ENCODE measurements at places on chromosomes 4 and X.

DNA sequence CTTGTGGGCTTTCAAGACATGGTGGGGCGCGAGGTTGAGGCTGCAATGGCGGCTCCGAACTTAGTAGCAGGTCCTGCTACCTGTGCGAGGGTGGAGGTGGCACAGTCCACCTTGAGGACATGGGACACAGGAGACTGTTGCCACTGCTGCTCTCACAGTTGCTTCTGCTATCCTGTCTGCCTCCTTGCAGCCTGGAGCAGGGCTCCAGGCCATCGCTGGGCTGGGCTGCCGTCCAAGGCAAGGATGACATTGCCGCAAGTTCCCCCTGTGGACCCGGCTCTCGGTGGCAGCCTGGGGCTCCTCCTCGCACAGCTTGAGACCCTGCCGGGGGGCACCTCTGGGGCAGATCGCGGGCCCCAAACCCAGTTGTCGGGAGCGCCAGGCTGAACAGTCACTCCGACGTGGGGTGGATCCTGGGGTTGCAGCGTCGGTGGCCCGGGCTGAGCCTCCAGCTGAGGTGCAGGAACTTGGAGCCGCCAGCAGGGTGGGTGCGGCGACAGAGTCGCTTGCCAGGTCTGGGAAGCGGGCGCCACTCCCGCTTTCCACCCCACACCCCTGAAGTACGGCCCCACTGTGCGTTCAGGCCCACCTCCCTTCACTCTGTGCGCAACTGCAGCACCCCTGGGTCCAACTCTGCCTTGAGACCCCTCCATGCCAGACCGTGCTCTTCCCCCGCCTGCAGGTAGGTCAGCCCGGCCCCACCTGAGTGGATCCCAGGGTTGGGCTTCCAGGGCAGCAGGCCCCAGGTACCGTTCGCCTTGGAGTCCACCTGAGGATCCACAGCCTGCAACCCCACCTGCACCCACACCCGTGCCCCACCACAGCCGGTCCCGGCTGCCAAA lies 192.7 kb upstream of the NUDT6 start:
- no peak for DNase-seq

GRCh38 chr4:145882604-145883003 lies 56.0 kb downstream of the ZNF827 start:
- DNase-seq, result no peak

DNA sequence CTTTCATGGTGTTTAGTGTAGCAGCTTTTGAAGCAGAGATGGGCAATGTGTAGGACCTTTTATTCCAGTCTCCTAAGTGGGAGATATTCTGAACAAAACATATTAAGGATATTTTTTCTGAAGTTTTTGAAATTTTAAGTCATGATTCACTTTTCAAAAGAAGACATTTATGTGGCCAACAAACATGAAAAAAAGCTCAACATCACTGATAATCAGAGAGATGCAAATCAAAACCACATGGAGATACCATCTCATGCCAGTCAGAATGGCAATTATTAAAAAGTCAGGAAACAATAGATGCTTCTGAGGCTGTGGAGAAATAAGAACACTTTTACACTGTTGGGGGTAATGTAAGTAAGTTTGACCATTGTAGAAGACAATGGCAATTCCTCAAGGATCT lies 76.0 kb downstream of the FAT4 start:
- DNase-seq, result no peak

GRCh38 chr4:139564502-139564901 lies 8.5 kb upstream of the SETD7 start:
- DNase-seq, result no peak

DNA sequence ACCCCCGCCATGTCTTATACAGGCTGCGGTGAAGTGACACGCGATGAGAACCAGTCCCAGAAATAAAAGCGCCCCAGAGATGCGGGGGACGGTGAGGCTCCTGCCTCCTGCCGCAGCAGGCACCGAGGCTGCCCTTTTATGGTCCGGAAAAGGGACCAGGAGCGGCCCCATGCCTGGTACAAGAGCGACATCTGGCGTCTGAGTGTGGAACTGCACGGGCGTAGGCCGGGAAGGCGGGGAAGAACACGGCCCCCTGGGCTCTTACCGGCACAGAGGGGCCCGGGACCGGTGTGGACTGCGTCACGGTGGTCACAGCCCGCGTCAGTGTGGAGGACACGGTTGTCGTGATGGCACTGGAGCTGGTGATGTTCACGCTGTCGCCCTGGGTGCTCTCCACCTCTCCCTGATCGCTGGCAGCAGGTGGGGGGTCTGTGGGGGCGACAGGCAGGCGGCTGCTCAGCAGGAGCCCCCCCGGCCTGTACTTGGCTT lies 8.9 kb upstream of the RENBP start:
- DNase-seq, result peak; percentile 46

DNA sequence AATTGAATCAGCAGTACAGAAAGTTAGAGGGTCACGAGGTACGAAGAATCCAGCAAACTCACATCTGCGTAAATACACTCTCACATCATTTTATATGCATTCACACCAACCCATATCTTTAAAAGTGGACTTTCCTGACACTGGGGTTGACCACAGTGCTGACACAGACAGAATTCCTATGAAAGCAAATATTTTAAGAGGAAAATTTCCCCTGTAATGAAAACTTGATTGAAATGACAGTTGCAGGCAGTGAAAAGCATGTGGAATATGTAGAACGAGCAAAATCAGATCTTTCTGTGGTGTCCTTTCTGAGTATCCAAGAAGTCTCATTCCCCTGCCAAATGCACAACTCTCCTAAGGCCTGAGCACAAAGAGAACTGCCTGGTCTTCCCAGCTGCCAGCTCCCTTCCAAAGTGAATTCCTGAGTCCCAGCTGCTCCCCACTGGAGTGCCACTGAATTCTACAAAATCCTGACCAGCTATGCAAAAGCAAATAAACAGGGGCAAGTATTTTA lies 50.5 kb upstream of the FAM9C start:
- no peak for DNase-seq

DNA sequence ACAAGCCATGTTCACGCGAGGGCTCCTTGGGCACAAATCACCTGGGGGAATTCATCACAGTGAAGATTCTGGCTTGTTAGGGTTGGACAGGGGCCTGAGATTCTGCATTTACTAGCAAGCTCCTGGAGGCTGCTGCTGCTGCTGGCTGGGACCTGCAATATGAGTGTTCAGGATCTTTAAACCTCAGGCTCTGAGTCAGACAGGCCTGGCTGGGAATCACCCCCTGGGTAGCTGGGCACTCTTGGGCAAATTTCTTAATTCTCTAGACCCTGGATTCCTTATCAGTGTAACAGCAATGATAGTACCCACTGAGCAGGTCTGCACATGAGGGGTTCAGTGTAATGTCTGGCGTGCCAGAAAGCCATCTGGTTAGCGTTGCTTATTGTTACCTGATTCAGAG lies 101.5 kb downstream of the DHX15 start:
- DNase-seq, result no peak

DNA sequence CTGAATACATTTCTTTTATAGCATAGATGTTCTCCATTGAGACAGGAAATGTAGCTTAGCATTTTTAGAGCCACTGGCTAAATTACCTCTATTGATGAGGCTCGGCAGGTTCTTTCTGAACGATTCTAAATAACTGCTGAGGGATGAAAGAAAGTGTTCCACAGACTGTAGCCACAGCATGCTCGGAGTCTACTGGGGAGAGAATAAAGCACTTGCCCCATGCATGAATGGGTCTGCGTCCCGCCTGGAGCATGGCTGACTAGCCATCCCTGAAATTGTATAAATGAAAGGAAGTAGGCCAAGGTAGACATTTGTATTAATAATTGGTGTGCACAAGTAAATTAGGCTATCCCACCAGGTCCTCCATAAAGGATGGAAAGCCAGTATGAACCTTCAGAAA lies 269.8 kb downstream of the COL25A1 start:
- no peak for DNase-seq

DNA sequence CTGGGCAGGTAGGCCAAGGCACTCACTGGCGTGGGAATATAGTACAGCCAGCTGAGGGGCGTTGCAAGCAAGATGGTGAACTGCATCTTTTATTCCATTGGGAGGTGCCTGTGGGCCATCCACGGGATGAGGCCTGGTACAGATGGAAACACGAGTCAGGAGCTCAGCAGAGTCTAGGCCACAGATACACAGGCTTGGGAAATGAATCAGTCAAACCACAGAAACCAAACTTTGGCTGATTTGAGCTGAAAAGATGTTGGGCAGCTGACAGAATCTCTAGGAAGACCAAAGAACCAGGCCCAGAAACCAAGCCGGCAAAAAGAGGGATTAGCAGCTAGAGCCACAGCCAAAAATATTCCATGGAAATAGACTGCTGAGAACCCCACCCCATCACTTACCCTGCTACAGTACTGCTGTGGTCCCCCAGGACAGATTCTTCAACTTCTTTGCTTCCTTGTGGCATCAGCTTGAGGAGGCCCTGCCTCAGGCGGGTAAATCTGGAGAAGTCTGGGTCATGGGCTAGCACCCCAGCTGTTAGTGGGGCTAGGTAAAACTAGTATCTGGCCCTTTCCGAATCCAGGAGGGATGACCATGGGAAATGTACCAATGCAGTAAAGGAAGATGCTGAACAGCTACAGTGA lies 75.4 kb downstream of the TMEM131L start:
- no peak for DNase-seq

DNA sequence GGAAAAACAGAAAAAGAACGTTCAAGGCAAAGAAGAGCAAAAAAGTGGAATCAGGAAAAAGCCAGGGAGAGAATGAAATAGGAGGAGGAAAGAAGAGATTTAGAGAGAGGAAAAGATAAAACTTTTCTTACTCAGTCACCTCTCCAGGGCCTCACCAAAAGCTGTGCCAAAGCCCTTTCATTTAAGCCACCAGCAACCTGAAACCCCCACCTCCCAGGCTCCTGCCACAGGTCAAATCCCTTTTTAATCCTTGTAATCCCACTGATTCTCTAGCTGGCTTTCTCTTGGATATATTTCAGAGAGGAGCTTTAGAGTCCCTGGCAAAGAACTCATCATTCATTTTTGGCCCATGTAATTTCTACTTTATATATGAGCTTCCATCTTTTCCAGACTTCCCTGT lies 25.7 kb upstream of the XIAP start:
- DNase-seq, result no peak

DNA sequence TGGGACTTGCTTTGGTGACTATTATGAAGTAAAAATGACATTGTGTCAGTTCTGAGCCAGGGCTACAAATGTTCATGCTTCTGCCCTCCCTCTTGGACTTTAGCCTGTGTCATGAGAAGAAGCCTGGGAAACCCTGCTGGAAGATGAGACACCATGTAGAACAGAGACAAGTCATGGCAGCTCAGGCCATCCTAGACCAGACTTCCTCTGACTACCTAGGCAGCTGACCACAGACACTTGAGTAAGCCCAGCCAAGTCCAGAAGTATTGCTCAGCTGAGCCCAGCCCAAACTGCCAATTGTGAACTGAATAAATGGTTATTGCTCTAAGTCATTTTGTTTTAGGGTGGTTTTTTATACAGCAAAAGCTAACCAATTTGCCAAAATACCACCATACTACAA lies 467.6 kb upstream of the CNKSR2 start:
- no peak for DNase-seq

DNA sequence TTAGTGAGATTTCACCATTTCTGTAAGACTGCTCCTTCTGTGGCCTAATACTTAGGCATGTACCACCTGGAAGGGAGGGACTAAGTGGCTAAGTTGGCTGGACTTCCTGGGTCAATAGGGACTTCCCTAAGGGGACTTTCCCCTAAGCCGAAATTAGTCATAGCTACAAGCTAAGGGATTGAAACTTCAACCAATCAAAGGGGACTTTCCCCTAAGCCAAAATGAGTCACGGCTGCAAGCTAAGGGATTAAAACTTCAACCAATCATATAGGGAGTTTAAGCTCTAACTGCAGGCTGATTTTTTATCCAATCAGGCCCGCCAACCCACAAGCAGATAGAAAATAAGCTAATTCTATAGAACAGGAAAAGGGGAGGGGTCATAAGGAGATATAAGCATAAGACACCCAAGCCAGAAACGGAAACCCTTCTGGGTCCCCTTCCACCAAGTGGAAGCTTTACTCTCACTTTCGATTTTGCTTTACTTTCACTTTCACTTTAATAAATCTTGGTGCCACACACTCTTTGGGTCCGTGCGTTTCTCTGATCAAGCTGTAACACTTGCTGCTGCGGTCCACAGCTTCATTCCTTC lies 382.8 kb downstream of the KLHL4 start:
- no peak for DNase-seq

GRCh38 chr4:105093975-105094374 lies 52.7 kb upstream of the TET2 start:
- DNase-seq, result no peak

- DNase-seq, result no peak
Measured at GRCh38 chr4:81429031-81429430, 42.7 kb downstream of the RASGEF1B start.

DNA sequence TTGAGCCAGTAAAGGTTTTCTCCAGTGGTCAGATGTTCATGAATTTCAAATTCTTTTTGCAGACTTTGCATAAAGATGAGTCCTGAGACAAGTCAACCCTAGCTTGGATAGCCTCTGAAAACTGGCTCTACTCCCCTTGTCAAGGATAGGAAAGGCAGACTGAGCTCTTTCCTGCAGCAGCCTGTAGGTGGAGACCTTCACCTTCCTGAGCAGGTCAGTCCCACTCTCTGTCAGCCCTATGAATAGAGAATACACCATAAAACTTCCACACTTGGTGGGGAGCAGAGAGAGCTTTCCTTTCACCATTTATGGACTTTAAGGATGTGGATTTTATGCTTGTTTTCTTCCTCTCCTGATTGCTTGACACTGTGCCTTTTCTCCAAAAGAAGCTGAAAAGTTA lies 41.9 kb downstream of the PCDH19 start:
- no peak for DNase-seq

DNA sequence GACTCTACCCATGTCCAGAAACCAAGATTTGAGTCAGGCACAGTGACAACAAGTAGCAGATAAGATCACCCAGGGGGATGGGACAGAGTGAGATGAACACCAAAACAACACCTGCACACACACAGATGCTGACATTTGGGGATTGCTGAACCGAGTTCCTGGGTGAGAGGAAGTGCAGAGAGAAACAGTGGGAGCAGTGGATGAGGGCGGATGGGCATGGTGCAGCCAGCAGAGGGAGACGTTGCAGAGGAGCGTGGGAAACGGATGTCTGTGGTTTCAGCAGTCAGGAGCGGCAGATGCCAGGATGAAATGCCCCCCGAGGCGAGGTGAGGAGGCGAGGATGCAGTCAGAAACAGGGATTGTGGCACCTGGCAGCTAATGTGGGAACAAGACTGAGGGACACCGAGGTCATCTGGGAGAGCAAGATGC lies 78.6 kb upstream of the STS start:
- DNase-seq, result no peak

- no peak for DNase-seq
Measured at GRCh38 chr4:54741202-54741601, 83.4 kb downstream of the KIT start.

DNA sequence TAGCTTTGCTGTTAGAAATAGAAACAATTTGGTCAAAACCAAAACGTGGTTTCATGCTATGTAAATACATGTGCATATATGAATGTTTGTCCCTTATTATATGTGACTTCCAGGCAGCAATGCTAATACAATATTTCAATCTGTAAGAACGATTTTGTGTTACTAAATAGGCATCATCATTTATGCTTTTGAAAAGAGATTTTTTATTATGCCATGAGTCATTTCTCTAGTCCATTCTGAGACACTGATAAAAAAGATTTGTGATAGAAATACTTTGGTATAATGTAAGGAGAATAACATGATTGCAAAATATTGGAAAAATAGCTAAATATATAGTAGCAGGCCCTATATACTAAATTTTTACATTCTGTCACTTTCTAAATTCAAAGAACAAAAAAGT lies 28.9 kb downstream of the SYNPO2 start:
- no peak for DNase-seq
